Right atrium auricular region (tissue), 2 donors: ENCODE measurements at places on chromosomes 7 and 10. TPM values are rescaled to one million over a fixed set of nuclear protein-coding genes. Genes with fewer than 3 reads are reported as not detected.

DNA sequence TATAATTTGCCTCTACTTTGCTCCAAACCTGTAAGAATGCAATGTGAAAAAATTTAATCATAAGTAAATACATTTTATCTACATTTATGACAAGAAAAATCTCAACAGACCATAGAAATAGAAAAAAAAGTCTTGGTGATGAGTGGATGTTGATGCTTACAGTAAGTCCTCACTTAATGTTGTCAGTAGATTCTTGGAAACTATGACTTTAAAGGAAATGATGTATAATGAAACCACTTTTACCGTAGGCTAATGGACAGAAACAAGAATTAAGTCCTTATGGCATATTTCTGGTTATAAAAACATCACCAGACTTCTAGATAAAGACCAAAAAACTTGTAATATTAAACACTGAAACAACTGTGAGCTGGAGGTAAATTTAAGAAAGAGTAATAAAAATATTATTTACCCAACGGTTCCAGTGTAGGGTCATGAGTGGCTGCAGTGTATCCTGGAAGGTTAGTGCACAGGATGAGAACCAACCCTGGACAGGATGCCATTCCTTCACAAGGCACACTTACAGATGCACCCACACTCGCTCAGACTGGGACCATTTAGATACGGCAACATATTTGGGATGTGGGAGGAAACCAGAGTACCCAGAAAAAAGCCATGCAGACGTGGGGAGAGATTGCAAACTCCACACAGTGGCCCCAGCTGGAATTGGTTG is 76.3 kb downstream of the GLCCI1 start:
- no peak for DNase-seq

The NXPH1 gene
- not detected for total RNA-seq

The WNT8B gene
- not detected for total RNA-seq

The ASAH2 gene
- 1.8 TPM for total RNA-seq

- no peak for DNase-seq
Measured at GRCh38 chr7:982511-983003, 424 bp upstream of the CYP2W1 start.

- DNase-seq, result no peak
Measured at GRCh38 chr7:69956541-69956940, 358.3 kb downstream of the AUTS2 start.

The EBF3 gene
- total RNA-seq, result 5.8 TPM

GRCh38 chr10:130453036-130453720 is 317.0 kb downstream of the GLRX3 start:
- DNase-seq, result peak; percentile 56

DNA sequence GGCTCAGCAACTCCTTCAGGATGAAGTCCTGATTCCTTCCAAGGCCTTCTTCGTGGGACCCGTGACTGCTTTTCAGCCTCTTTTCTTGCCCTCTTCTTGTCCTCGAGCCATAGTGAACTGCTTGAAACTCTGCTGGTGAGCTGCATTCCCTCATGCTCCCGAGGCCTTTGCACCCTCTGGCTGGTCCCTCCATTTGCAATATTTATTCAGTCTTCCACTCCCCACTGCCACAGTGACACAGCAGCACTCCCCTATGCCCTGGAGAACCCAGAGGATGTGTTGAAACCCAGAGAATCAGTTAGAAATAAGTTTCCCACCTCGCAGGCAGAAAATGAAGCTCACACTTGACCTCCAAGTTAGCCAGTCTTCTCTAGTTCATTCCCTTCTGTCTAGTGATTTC is 22.3 kb upstream of the GAD2 start:
- DNase-seq, result no peak

DNA sequence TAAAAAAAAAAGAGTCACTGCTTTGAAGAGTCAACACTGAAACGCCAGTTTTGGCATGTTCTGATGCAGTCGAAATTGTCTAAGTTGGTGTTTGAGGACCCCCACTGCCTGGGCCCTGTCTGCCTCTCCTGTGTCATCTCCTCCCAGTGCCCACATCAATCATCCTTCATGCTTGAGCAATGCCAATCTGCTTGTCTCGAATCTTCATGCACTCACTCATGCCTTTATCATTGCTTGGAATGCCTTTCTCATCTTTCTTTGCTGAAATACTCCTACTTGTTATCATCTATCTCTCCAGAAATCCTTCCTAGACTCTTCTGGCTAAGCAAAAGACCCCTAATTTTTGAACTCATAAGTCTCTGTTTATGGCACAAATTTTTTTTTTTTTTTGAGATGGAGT is 42.1 kb upstream of the PLPP4 start:
- DNase-seq, result no peak

The TCAF1 gene
- total RNA-seq, result 32.1 TPM

DNA sequence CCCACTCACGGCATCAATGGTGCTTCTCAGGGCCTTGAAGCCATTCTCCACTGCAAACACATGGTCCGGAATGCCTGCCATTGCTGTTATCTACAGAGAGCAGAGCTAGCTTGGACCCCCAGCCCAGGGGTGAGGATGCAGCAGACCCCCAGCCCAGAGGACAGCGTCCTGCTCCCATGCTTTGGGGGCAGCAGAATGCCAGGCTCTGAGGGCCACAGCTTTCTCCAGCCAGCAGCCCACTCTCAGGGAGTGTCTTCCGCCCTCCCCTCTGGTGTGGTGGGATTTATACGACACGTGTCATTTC is 48.1 kb upstream of the MSMB start:
- DNase-seq, result peak; percentile 40

- no peak for DNase-seq
Measured at GRCh38 chr7:35909870-35910357, 109.1 kb downstream of the SEPTIN7 start.

- no peak for DNase-seq
Measured at GRCh38 chr7:129740574-129741410, 129.3 kb downstream of the NRF1 start.

The HIBADH gene
- total RNA-seq, result 42.0 TPM

DNA sequence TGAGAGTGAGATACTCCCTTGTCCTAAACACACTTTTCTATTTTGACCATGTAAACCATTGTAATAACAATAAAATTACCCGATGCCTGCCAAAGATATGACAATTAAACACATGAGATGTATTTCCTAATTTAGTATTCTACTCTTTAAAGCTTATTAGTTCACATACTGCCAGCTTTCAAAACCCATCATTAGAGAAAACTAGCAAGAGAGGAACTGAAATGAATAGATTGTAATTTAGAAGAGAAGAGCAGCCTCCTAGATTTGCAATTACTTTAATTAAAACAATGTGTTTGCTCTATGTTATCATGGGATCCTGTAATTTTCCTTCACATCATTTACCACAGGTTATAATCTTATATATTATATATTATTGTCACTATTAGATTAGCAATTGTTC is 428.2 kb downstream of the THSD7A start:
- DNase-seq, result no peak

GRCh38 chr7:149007611-149008010 is 20.7 kb downstream of the PDIA4 start:
- DNase-seq, result no peak

GRCh38 chr10:107718864-107719263 is 554.4 kb upstream of the SORCS1 start:
- no peak for DNase-seq

The ACTR3C gene
- 4.1 TPM for total RNA-seq

DNA sequence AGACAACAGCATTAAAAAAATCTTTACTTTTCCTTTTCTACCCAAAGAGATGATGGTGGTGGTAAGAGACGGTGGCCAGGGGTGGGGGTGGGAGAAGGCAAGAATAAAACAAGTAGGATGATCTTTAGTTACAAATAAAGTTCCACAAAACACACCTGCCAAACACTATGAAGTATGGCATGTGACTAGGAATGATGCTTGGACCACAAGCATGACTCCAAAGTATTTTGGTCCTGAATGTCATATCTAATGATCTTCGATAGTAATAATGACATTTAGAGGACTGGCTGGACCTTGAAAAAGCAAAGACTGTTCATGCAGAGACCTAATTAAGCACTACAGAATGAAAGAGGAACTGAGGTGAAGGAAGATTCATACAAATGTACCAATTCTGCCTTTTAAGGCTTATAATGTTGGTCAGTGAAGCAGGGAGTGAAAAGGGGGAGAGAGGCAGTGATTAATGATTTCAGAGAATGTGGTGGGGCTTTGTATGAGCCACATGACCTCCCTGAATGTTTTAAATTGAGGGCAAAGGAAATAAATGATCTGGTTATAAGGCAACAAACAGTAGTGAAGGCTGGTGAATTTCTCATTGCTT is 29.6 kb upstream of the DKK1 start:
- no peak for DNase-seq

DNA sequence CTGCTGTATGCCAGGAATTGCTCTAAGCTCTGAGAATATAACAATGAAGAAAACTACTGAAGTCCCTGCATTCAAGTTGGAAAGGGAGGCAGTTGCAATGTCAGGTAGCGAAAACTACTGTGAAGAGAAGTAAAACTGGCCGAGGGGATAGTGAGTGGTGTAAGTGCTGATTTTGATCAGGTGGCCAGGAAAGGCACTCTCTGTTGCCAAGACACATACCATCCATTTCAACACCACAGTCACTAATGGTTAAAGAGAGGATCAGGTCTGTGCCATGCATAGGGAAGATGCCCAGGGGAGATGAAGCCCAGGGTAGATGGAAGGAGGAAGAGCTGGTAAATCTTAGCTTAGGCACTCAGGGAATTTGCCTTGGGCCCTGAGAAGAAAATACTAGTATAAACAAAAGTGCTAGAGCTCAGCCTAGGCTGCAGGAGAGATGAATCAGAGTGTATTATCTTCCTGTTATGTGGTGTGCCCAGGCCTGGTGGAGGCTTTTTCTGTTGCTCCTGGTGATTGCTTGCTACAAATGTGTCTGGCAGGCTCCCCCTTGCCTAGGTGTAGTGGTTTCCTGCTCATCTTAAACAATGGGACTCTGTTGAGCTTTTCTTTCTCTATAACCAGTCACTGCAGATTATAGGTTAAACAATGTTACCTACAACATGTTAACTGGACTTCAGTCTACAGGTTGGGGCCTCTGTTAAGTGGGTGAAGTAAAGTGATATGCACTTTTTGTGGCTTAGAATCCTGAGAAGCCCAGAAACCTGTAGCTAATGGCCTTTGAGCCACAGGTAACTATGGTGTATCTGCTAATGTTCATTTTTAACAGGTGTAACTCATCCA is 125.5 kb downstream of the LRRC4 start:
- no peak for DNase-seq

GRCh38 chr10:20369863-20370736 is 527.0 kb downstream of the NEBL start:
- no peak for DNase-seq

The C10orf67 gene
- 0.16 TPM for total RNA-seq

The UTF1 gene
- total RNA-seq, result not detected
